ENCODE measurements at places on chromosomes 6 and 20.

- DNase-seq, result no peak
Measured at GRCh38 chr6:8905757-8906156, 470.4 kb upstream of the SLC35B3 start.

GRCh38 chr20:10336959-10337729 is 96.9 kb downstream of the MKKS start:
- no peak for DNase-seq

DNA sequence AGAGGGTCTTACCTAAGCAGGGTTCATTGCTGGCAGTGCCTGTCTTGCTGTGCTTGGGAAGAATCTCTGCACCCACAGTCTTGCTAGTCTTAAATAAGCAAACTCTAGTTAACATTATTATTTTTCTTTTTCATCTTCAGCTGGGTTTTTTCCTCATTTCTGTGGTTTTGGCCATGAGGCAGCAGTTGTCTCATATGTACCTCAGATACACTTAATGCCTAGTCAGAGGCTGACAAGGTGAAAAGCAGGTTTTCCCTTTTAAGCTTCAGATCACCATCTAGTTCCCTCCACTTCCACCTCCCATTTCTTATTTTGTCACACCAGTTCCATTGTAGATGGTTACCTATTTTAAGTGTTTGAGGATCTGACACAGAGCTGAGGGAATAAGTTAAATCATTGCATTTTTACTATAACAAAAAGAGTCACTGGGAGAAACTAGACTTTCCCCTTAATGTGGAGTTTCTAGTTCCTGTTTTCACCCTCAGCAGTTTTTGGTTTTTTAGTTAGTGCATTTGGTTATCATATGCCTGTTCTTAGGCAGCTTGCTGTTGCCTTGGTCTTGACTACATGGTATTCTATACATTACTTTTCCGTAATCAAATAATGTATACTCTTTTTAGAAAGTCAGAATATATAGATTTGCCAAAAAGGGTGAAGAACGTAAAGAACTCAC is 46.0 kb downstream of the AFDN start:
- no peak for DNase-seq

GRCh38 chr6:123352279-123352678 is 284.5 kb downstream of the TRDN start:
- no peak for DNase-seq

DNA sequence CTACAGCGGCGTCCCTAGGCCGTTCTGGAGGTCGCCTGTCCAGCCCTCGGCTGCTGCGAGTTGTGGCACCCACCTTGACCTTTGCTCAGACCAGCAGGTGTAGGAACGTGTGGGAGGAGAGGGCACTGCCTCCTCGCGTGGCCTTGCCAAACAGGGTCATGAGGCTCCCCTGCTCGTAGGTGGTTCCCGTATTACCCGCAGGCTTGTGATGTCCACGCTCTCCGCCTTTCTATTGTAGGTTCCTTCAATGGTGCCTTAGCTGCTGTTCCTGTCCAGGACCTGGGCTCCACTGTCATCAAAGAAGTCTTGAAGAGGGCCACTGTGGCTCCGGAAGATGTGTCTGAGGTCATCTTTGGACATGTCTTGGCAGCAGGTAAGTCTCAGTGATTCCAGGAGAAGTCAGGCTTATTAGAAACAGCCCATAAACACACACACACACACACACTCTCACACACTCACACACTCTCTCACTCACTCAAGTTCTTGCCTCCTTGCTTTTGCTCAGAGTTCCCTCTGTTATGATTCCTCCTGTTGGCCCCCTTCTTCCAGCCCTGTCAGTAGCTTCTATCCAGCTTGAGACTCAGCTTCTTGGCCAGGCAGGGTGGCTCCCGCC is 942 bp downstream of the ACAT2 start:
- DNase-seq, result no peak

DNA sequence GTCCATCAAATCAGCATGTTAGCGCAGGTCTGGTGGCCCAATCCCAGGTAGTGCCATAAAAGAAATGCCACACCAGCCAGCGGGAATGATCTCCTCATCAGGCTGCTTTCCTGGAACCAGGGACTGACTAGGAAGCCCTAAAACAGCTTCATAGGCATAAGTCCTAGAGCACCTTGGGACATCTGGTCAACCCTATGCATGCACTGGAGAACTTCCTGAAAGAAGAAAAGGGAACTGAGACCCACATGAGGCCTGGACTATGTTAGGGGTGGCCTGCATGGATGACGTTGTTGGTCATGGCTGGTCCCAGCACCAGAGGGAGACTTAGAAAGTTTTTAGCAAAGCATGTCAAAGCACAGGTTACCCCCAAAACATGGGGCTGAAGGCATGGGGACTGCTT is 7.6 kb upstream of the KCNK16 start:
- no peak for DNase-seq

- no peak for DNase-seq
Measured at GRCh38 chr6:13565921-13566320, 8.5 kb upstream of the SIRT5 start.

DNA sequence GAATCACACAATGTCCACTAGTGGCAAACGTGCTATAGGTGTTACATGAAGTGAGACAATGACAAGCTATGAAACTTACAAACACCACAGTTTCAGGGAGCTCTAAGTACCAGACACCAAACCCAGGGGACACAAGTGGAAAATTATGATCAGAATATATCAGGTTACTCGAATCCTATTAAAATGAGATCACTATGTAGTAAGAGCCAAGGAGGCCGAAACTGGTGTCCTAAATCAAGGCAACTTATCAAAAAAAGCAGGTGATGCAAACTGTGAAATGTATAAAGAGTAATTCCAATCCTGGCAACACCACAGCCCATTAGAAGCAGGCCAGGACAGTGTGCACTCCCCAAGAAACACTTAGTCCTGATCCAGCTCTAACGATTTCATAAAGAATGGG is 100.3 kb downstream of the ARHGAP18 start:
- DNase-seq, result no peak

GRCh38 chr6:148652205-148652604 is 94.6 kb upstream of the UST start:
- no peak for DNase-seq

- peak; percentile 90 for DNase-seq
Measured at GRCh38 chr20:36861875-36862801, 13.8 kb upstream of the TLDC2 start.

GRCh38 chr6:72757926-72758325 is 136.1 kb downstream of the KCNQ5 start:
- DNase-seq, result no peak
